ENCODE measurements at places on chromosomes 12 and 14.

- no peak for DNase-seq
Measured at GRCh38 chr14:38972511-38972910, 130.5 kb downstream of the SEC23A start.

GRCh38 chr12:25775968-25776367 is 182.5 kb upstream of the RASSF8 start:
- no peak for DNase-seq

DNA sequence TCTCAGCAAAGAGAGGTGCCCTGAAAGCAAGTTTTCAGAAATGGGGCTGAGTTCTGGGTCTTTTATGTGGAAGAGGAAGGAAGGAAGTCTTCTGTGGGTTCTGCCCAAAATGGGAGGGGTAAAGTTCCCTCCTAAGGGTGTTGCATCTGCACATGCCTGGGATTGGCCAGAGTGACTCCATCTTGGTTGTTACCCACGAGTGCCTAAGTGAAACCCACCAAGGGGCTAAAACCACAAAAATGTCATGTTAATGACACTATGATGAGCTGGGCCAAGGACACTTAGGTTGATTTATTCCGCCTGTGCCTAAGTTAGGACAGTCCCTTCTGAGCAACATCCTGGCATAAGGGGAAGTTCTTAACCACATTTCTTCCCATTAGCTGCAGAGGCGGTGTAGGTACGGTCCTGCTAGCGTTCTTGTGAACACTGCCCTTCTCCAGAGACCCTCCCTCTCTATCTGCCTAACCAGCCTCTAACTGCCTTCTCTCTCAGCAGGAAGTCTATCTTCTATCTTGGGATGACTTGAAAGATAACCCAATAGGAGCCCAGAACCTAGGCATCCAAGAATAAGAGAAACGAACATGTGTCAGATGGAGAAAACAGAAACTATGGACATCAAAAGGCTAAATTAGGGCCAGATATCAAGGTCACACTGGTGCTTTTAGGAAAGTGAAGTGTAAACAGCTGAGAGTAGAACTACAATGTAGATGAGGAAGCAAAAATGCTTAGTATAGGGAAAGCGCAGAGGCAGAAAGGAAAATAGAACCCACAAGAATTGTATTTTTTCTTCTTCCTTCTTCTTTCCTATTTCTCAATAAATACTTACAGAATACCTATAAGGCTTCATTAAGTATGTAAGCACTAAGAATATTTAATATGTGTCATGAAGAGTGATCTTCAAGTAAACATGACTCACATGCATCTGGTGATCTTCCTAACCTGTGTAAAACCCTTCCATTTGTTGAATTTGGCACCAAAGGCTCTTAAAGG is 104.2 kb upstream of the AMN1 start:
- DNase-seq, result no peak

DNA sequence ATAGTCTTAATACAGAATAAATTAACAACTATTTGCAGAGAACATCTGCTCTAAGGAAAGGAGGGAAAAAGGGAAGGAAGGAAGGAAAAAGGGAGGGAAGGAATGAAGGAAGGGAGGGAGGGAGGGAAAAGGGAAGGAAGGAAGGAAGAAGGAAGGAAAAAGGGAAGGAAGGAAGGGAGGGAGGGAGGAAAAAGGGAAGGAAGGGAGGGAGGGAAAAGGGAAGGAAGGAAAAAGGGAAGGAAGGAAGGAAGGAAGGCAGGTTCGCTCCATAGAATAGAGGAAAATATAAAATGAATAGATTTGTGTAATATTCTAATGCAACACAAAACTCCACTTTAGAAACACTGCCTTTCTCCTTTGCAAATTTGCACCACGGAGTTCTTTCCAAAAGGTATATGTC is 16.6 kb downstream of the KICS2 start:
- no peak for DNase-seq

DNA sequence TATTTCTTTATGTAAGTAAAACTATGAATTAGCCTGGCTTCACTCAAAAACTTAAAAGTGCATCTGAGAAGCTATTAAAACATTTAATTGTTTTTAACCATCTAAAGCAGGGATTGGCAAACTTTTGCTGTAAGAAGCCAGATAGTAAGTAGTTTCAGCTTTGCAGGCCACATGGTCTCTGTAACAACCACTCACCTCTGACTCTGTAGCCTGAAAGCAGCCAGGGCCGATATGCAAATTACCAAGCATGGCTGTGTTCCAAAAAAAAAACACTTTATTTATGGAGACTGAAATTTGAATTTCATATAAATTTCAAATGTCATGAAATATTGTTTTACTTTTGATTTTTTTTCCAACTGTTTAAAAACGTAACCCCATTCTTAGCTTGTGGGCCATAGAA is 95.3 kb downstream of the CIT start:
- no peak for DNase-seq

- no peak for DNase-seq
Measured at GRCh38 chr14:74080820-74081460, 3.3 kb downstream of the ALDH6A1 start.

- no peak for DNase-seq
Measured at GRCh38 chr14:106883218-106883692, 1356.9 kb downstream of the TMEM121 start.

DNA sequence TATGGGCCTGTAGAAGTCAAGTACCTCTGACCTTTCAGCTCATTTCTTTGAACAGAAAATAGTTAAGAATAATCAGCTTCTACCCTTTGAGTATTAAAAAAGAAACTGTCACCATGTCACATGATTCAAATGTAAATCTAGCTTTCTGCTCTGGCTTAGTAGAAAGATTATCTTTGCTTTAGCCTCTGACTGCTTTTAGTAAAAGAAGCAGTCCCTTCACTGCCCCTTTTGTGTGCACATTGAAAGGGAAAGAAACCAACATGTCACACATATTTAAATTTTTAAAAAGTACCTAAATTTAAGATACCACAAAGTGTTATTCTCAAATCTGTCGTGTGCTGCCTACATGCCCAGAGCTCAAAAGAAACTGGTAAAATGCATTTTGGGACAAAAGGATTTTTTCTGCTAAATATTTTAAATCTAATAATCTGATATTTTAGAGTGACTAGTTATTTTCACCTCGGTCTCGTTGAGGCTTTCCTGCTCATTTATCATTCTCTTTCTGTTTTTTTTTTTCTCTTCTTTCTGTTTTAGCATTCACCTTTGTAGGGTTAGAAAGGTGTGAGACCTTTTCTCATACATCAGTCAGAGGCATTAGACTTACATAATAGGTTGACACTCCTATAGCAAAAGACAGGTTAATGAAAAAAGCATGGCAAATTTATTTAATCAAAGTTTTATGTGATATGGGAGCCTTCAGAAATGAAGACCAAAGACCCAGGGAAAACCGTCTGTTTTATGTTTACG is 41.3 kb downstream of the SLC16A7 start:
- DNase-seq, result no peak

DNA sequence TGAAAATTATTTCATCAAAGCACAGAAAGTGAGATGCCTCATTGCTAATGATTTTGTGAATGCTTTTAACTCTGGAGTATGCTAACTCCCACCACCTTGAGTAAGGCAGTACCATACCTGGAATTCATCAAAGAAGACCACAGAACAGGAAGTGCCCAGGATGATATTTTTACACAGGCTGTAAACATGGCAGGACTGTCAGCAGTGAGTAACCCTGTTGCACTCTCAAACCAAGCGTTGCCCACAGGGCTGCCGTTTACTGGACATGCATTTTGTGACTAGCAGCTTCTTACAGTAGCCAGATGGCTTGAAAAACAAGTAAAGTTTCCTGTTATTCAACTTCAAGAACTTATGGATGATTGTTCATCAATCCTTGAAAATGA is 42.4 kb downstream of the RALGAPA1 start:
- DNase-seq, result no peak

DNA sequence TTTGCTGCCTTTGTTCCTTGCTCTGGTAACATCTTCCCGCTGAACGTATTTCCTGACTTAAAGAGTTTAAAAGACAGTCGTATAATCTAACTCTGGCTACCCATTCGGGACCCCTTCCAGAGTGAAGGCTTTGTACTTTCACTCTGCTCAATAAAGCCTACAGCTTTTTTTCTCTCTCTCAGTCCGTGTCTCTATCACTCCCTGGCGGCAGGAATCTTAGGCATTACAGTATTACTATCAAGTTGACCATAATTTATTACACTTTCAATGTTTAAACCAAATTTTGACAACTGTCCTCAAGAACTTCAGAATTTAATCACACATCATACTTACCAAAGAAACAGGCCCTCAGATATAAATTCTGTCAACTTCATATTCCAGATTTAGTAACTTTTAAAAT is 967.9 kb downstream of the FSCB start:
- no peak for DNase-seq

DNA sequence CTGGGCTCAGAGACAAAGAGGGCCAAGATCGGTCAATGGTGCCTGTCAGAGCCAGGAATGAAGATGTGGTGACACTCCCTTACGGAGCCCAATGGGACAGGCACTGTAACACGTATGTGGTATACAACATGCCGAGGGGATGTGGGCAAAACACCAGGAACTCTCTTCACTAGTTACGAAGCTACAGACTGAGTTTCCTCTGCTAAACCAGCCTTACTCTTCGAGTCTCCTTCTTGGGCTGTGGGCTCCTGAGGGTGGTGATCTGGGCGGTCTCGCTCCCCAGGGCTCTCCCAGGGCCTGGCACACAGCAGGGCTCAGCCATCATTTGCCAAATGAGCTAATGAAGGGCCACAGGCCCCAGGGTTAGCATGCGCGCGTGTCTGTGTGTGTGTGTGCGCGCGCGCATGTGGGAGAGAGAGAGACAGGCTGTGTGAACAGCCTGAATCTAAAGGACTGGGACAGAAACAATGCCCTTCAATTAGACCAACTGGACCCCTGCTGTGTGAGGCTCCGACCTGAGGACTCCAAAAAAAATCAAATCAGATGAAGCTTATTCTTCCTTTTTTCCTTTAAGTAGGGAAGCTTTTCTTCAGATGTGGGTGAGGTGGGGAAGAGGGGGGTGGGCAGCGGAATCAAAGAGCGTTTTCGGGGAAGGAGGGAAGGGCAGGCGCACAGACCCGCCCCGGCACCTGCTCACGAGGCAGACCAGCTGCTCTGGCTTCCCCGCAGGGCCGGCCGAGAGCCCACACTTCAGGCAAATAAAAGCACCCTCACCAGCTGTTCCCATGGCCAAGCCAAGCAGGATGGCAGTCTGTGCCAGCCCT is 42.5 kb downstream of the CCDC88C start:
- DNase-seq, result no peak

- no peak for DNase-seq
Measured at GRCh38 chr12:104720339-104721038, 237.6 kb downstream of the SLC41A2 start.

DNA sequence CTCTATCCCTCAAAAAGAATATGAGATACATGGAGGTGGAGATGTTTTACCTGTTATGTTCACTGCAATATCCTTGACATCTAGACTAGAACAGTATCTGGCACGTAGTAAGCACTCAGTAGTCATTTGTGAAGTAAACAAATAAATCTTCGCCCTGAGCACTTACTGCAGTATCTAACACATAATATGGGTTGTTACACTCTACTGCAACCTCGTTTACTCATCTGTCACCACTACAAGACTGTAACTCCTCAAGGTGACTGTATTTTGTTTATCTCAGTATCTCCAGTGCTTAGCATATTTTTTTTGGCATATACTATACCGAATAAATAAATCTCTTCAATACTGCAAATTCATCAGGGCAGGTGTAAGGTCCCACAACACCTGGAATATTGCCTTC is 66.1 kb downstream of the WASHC3 start:
- no peak for DNase-seq

- DNase-seq, result no peak
Measured at GRCh38 chr14:24398293-24398652, 530 bp upstream of the NYNRIN start.

GRCh38 chr12:91575630-91576029 is 393.0 kb upstream of the DCN start:
- no peak for DNase-seq

- no peak for DNase-seq
Measured at GRCh38 chr14:99982537-99983250, 82.5 kb upstream of the EVL start.

GRCh38 chr12:54378796-54379397 is 5.6 kb downstream of the ZNF385A start:
- no peak for DNase-seq

DNA sequence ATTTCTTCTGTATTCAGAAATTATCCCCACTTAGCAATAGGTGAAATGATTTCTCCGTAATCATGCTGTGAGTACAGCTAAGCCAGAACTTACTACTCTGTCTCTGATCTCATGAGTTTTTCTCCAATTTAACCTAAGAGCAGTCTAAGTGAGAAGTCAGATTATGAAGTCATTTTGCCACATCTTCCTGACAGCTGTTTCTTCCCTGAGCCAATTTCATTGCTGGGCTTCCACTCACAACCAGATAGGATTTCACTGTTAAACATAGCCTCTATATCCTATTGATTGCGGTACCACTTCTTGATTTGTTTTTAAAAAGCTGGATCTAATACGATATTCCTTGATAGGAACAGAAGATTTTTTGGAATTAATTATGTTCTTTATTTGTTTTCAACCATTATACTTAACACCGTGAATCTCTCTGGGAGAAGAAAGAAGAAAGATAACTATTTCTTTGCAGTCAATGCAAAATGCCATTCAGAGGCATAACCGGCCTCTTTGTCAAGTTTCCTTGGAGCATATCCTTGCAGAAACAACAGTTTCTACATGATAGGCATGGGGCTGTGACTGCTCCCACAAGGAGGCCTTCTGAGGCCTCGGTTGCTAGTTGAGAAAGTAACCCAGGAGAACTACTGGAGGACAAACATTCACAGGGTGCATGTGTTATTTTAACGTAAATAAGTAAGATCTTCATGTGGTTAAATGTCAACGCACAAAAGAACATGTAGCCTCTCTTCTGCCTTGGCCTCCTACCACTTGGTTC is 212.2 kb downstream of the NPAS3 start:
- no peak for DNase-seq

DNA sequence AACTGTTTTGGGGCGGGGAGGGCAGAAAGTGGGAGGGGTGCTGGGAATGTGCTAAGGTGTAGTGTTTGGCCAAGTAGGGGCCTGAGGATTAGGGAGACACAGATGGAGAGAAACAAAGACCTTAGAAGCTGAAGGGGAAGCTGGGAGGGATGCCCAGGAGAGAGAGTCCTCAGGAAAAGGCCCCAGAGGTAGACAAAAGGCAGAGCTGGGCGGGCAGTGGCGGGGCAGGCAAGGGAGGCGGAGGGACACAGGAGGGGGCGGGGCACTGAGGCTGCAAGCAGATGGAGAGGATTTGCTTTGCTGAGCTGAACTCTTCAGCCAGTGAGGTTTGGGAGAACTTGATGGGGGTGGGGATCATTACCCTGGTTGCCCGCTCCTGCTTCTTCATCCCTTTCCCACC is 2.8 kb downstream of the PTMS start:
- DNase-seq, result no peak

DNA sequence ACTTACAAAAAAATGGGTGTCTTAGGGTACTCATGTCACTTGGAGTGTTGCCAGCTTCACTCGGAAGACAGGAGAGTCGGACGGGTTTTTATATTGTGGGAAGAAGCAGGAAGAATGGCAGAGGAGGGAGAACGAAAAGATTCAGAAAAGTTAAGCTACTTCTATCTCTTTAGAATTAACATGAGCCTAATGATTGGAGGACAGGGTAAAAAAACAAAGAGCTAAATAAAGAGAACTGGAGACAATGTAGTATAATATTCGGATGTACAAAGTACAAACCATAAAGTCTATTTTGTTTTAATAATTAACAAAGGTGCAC is 43.9 kb downstream of the EFCAB11 start:
- DNase-seq, result no peak

Measured in thoracic aorta (tissue), 2 donors.